ENCODE measurements at places on chromosomes 1 and 21.

DNA sequence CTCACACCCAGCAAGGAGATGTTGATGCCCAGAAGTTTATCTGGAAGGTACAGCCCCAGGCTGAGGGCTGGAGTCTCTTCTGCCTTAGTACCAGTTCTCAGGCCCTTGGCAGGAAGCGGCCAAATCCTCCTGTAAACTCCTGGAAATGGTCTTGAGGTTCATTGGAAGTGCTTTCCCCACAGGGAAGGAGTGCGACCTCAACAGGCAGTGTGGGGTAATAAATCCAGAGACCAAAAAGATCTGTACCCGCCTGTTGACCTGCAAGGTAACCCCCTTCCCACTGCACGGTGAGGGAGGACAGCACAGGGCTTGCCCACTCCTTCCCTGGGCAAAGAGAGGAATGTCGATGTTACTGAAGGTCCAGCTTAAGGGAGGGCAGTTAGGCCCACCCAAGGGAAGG, 4.5 kb downstream of the ATXN7L2 start:
- no peak for ATAC-seq

DNA sequence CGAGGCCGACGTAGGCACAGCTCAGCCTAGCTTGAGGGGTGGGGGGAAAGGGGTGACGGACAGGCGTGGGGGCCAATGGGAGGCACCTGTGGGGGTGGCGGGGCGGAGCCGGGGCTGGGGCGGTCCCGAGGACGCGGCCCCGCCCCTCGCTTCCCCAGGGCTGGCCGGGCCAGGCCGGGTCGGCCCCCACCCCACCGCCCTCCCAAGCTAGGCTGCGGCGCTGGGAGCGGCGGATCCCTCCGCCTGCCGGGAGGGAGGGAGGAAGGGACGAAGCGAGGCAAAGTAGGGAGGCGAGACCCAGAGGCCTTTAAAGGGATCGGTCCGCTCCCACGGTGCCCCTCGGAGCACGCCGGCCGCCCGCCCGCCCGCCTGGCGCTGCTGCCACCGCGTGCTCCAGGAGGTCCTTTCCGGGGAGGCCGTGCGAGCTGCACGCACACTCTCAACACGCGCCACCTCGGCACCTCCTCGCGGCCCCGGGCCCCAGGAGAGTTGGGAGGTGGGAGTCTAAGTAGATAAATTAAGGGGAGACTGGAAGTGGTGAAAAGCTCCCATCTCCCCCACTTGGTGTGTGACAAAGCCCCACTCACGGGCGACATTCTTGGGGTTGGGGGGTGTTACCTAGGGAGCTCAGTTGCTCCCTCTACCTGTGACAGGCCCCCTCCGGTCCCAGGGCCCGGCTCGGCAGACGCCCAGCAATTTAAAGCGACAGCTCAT, 375 bp upstream of the MEF2D start:
- peak; percentile 76 for ATAC-seq

- peak; percentile 75 for ATAC-seq
Measured at GRCh38 chr1:168236836-168237611, 11.2 kb downstream of the SFT2D2 start.

DNA sequence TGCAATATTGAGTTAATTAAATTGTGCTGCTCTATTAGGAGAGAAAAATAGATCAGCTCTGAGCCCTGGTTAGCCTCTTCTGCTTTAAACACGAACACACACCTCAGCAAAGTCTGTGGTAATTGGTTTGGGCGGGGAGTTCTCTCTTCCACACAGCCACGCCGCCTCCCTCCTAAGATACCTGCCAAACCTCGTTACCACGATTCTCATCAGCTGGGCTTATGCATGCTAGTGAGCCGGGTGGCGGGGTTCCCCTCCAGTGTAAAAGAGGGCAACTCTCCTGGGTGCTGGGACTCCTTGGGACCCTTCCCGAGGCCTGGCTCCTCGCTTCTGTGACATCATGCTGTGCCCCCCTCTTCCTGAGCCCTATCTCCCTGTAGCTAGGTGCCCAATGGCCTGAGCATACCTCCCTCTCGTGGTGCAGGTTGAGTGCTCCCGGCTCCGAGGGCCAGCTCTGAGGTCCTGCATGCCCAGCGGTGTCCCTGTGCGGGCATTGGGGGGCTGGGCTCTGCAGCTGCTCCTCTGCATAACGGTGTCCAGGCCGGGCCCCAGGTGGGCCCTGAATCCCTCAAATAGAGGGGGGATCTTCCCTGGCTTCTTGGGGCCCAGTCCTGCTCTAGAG, 182.9 kb downstream of the PRDM16 start:
- ATAC-seq: no peak

DNA sequence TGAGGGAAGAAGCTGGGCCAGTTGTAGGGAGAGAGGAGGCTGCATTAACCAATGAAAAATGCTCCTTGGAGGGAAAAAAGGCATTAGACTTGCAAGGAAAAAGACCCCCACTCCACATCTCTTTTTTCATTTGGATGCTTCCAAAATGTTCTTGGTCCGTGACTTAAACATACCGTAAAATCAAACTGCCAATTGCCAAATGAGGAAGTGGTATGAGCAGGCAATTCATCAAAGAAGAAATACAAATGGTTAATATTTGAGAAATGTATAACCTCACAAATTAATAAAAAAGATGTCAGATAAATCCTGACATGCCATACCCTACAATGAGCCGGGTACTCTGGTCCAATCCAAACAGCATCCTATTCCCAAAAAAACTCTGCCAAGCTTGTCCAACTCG, 30.6 kb downstream of the KANK4 start:
- ATAC-seq: no peak

DNA sequence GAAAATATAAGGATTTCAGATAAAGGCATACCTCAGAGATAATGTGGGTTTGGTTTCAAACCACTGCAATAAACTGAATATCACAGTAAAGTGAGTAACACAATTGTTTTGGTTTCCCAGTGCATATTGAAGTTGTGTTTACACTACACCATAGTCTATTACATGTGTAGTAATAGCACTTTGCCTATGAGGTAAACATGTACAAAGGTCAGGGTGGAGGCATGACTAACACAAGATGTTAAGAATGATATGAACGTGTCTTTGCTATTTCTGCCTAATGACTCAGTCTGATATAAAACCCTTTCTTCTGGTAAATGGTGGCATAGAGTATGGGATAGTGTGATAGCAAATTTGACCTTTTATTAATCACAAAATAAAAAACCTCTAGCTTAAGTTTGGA, 621.5 kb upstream of the ADGRL2 start:
- no peak for ATAC-seq

GRCh38 chr1:82567348-82567747, 766.6 kb downstream of the ADGRL2 start:
- ATAC-seq: no peak

GRCh38 chr1:222443566-222443965, 104.3 kb downstream of the HHIPL2 start:
- ATAC-seq: no peak

DNA sequence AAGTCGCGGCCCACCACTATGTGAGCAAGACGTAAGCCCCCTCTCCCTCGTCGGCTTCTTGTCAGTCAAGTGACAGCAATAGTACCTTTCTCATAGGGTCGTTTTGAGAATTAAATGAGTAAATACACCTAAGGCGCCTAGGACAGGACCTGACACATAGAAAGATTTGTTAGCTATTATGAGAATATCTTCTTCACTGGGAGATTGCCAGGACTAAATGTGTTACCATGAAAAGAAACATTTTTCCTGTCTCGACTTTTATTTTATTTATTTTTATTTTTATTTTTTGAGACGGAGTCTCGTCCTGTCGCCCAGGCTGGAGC, 798 bp downstream of the PMF1 start:
- ATAC-seq: no peak

- no peak for ATAC-seq
Measured at GRCh38 chr1:109925159-109925990, 14.7 kb downstream of the CSF1 start.

GRCh38 chr1:231976231-231976630, 349.6 kb downstream of the DISC1 start:
- no peak for ATAC-seq

GRCh38 chr1:6171548-6172124, 8.5 kb downstream of the CHD5 start:
- peak; percentile 13 for ATAC-seq

GRCh38 chr1:235650341-235651169, 971 bp upstream of the GNG4 start:
- no peak for ATAC-seq
